Activated CD4-positive, CD25-positive, alpha-beta regulatory T cell treated with anti-CD3 and anti-CD28 coated beads, Interleukin-2, amount 50 U/mL, for 24 hours (primary cell): ENCODE measurements at places on chromosomes 3 and 15.

GRCh38 chr3:159854500-159855124 is 134.0 kb upstream of the IL12A start:
- no peak for ATAC-seq

GRCh38 chr3:62446337-62446940 is 73.1 kb upstream of the FEZF2 start:
- ATAC-seq, result peak; percentile 45

GRCh38 chr3:169512991-169513390 is 150.5 kb downstream of the MECOM start:
- ATAC-seq, result no peak

DNA sequence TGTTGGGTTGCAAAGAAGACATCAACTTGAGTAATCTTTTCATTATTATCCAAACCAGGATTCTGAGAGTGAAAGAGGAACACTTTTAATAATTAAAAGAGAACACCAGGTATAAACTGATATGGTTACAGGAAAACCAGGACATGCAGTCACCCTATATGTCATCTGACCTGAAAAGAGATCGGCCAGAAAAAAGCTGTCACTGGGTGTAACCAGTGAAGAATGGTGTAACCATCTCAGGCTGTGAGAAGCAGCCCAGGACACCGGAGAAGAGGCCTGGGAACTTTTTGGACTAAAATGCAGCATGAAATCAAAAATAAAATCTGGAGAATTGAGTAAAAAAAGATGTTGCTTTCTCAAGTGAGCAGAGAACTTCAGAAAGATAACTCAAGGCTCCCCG is 10.1 kb upstream of the CCDC80 start:
- ATAC-seq, result no peak

DNA sequence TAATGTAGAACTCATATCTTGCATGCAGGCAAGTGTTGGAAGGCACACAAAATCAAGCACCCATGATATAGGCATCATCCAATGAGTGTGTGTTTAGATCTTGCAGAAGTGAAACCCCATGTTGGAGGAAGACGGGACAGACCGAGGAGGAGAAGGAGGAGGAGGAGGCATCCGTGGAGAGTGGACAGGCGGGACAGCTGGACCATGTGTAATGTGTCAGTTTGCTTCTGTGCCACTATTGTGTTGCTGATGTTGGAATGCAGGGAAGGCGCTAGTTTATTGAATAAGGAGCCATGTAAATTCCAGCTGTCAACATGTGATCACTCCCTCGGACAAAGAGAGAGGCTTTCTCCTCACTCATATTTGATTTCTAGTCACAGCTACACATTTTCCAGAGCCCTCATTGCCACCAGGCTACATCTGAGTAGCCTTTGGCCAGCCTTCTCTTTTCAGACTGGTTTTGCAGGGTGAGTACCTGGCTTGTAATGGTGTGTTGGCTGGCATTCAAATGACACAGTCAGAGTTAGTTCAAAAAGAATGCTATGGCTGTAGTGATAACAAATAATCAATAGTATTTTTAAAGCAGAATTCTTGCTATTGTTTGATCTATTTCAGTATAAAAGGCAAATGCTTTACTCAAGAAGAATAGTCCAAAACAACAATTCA is 1037.6 kb upstream of the NR2F2 start:
- ATAC-seq, result no peak

DNA sequence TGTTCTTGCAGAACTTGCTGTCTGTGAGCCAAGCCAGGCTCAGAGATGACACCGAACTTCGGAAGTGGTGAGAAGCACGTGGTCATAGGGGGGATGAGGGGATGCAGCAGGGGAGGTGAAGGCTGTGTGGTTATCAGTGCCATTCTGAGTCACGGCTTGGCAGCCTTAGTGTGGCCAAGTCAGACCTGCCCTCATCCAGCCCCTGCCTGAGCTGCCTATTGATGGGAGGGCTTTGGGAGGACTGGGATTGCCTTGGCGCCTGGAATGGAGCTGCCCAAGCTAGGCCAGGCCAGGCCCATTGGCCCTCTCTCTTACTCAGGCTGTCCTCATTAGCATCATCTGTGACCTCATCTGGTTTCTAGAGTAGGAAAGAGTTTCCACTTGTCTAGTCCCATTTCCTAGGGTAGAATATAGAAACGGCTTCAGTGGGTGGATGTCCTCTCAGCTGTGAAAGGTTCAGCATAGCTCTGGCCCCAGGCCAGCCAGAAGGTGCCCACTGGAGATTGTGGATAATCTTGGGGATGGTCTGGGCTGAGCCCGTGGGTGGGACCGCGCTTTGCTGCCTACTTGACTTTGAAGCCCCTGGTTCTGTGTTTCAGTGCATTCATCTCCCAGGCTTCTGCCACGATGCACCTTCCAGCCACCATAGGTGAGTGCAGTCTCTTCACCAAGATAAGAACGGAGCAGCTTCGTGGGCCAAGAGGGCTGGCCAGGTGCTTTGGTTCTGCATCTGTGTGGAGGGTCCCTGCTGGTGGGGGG is 7.2 kb downstream of the FAH start:
- no peak for ATAC-seq

GRCh38 chr3:178982137-178982536 is 89.5 kb downstream of the ZMAT3 start:
- no peak for ATAC-seq

DNA sequence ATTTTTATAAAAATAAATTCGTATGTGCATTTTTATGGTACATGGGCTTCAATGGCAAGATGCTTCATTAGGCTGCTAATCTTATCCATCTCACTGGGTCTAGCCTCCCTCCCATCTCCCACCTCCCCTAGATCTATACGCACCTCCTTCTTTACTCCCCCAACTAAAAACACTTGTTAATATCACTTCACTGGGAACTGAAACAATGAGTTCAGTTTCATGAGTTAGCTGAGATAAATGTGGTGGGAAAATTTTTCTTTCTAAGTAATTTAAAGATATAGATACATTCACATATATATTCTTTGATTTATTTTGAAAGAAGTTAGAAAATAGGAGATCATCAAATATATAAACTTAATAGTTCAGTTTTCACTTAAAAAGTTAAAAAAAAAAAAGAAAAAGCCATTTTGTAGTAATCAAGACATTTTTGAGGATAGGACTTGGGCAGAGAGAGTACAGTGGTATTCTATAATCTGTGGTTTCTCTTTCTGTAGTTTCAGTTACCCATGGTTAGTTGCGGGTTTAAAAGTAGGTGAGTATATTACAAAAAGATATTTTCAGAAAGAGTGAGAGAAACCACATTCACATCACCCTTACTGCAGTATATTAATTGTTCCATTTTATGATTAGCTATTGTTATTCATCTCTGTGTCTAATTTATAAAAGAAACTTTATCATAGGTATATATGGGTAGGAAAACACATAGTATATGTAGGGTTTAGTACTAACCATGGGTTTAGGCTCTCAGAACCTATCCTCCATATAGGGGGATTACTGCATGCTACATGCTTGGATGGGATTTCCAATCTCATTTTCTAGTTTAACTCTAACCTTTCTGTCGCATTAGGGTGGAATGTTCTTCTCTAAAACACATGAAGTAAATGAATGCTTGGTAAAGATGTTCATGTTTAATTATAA is 316.0 kb upstream of the CBLB start:
- peak; percentile 93 for ATAC-seq
